ENCODE measurements at places on chromosomes 1 and 21.

- no peak for DNase-seq
Measured at GRCh38 chr1:245604979-245605378, 450.2 kb downstream of the KIF26B start.

- peak; percentile 46 for DNase-seq
Measured at GRCh38 chr1:15352128-15352957, 57.3 kb upstream of the EFHD2 start.

DNA sequence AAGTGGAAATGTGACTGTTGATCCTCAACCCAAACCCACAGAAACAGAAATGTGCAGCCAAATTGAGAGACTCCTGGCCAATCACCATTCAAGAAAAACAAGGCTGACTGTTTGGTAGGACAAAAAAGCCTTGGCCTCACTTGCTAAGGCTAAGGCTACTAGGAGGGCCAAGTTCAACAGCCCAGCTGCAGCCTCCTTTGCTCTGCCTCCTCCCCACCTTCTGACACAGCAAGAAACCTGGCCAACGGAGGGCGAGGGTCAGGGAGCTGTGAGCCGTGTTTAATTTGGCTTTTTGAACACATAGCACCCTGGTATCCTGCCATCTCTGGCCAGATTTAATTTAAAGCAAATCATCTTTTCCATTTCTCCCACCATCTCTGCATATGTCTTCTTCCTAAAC, 165.8 kb upstream of the RAB4A start:
- DNase-seq, result no peak

- no peak for DNase-seq
Measured at GRCh38 chr1:154806333-154806732, 63.7 kb downstream of the KCNN3 start.

GRCh38 chr1:17665950-17666720, 89.0 kb upstream of the ACTL8 start:
- no peak for DNase-seq

GRCh38 chr1:91024481-91025119, 2.8 kb upstream of the ZNF644 start:
- no peak for DNase-seq

DNA sequence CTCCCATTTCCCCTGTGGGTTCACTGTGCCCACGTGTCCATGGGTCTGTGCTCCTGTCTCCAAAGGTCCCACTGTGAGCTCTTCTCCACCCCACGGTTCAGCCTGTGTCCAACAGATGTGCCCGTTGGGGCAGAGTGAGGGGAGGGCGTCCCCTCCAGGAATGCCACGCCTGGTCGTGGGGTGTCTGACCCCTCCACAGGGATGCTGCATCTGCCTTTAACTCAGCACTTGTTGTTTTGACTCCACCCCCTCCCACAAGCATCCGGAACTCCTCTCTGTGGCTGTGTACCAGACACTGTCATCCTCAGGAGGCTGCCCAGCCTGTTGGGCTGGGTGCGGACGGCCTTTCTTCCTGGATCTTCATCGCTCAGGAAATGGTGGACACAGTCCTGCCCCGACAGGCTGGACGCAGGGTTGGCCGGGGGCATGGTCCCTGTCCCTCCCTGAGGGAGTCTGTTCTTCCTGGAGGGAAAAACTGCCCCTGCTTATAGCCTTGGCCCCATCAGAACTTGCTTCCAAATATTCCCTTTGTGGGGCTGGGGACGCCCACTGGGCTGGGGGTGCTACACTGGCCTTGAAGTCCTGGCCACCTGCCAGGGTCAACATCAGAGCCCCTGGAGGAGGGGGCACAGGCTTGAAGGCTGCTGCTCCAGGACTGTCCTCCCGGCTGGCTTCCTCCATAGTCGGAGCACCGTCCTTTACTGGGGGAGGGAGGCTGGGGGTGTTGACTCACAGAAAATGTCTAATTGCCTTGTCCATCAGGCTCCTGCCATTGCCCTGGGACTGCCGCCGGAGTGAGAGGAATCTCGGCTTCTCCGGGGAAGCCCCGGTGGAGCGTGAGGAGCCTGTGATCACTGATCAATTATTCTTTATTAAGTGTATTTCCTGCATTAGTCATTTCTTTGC, 182.0 kb upstream of the C1orf174 start:
- DNase-seq, result no peak

GRCh38 chr1:69246710-69247109, 321.0 kb upstream of the LRRC7 start:
- DNase-seq, result no peak

All from stimulated activated naive CD4-positive, alpha-beta T cell treated with Interleukin-2 at 50 U/mL for 16 hours (primary cell).